ENCODE measurements at places on chromosomes 6 and 20.

DNA sequence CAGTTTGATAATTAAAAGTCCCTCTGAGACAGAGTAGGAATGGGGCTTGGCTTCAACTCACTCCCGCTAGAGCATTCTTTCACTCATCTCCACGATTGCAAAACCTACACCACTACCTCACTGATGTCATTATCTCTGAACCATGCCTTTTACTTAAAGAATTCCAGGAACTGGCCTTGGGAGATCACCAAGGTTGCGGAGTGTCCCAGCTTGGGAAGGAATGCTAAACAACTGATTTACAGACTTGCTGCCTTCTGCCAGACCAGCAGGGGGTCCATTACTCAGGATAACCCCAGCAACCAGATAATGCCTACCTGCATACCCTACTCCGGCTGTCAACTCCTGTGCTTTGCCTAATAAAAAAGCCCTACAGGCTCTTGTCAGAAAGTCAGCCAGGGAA is 102.2 kb upstream of the RALGAPA2 start:
- DNase-seq: no peak

DNA sequence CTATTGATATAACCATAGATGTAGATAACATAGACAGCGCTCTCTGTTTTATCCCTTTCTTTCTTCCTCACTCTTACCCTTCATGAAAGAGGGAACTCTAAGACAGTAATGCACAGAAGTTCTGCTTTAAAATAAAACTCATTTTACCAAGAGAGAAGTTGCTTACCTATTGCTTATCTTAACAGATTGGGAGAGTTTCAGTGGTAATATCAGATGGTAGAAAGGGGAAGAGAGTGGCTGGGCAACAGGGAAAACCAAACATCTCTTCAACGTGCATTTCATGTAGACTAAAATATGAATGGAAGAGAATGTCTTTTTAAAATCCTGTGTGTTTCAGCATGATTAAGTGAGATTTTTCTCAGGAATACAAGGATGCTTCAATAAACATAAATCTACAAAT is 45.3 kb upstream of the SIRPG start:
- DNase-seq: no peak

DNA sequence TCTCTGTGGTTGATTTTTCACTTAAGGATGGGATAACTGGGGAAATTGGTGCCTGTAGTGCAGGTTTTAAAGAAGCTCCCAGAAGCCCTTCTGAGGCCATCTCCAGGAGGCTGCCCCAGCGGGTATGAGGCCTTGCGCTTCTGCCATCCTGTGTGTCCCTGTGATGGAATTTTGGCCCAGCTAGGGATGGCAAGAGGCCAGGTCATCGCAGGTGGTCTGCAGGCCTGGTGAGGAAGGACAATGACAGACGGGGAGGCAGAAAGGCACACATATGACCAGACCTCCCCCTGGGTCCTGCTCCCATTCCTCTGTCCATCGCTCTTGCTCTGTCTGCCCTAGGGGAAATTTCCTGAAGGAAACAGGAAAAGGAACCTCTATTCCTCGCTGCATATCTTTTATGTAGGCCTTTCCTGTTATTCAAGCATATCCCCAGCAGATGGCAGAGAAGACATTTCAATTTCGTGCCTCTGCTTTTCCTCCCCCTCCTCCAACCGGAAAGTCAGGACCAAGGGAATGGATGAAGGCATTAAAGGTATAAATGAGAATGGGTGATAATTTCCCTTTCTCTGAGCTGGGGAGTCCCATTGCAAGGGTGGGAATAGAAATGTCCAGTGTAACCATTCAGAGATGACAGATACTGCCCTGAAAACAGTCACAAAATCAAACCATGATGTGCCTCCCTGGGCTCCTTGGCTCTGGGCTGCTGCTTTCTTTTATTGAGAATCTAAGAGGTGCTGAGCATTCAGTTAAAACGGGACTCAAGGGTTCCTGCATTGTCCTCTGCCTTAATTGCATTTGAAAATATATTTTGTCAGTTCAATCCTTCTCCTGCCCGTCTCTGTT is 17.6 kb upstream of the HLA-F start:
- peak; percentile 49 for DNase-seq

DNA sequence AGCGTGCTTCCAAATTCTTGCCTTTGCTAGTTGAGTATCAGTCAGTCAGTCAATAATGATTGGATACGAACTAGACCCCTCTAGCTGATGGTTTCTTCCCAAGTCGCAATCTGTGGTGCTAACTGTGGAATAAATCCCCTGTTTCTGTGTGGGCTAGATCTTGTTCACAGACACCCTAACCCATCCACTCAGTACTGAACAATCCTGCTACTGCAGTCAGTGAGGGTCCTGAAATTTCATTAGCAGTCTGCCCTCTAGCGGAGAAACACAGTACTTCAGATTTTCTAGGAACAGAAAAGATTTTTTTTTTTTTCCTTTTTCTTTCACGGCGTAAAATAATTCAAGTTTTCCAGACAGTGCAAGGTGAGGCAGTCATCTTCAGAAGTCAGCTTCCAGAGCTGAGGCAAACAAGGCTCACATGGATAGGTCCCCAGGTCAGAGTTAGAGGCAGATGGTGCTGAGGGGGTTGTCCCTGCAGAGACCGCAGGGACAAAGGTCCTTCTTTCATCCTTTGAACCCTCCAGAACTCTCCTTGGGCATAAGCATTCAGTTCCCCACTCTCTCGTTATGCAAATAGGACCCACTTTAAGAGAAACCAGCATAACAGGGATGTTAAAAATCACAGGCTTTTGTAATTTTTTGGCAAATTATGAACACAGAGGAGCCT is 119.6 kb downstream of the SCML4 start:
- DNase-seq: no peak

GRCh38 chr6:47701363-47701762 is 3.0 kb downstream of the ADGRF4 start:
- no peak for DNase-seq

DNA sequence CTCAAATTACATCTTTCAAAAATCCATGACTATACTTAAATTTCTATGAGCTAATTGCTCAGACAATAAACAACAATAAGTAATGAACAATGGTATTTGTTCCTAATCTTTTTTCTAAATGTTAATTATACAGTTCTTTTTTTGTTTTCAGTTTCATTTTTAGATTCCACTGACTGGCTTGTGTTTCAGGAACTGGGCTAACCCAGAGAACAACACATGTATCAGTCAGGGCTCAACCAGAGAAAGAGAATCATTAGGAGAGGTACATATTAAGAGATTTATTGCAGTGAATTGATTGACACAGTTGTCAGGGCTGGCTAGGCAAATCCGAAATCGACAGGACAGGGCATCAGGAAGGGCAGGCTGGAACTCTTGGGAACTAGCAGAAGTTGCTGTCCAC is 182.8 kb downstream of the GRM1 start:
- DNase-seq: no peak

DNA sequence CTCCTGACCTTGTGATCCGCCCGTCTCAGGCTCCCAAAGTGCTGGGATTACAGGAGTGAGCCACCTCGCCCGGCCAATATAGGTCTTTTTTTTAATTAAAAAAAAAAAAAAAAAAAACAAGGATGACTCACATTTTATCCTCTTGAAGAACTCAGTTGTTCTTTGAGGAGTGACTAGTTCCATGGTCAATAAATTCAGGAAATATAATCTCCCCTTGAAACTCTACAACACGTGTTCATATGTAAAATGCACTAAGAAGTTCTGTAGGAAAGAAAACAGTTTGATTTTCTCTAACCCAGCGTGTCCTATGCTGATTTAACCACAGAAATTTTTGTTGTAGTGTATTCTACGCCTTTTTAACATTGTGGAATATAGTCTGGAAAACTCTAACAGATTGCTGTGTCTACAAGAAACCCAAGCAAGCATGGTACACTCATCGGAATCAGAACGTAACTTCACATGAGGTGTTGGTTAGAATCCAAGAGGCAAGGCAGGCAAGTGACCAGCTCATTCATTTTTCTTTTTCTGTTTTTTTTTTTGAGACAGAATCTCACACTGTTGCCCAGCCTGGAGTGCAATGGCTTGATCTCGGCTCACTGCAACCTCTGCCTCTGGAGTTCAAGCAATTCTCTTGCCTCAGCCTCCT is 79.0 kb upstream of the ZNF217 start:
- DNase-seq: no peak

DNA sequence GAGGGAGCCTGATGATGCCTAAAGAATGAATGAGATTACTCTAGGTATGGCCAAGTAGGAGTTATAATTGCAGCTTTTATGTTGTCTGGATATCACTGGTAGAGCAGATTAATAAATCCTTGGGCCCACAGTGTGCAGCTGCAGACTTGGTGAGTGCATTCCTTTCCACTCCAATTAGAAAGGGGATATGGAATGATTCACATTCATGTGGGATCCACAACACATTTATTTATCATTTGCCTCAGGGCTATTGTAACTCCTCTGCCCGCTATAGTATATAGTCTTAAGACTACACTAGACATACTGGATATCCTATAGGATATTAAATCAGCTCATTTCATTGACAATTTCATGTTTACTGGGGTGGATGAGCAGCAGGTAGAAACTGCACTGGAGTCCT is 11.6 kb upstream of the HLA-G start:
- DNase-seq: no peak

DNA sequence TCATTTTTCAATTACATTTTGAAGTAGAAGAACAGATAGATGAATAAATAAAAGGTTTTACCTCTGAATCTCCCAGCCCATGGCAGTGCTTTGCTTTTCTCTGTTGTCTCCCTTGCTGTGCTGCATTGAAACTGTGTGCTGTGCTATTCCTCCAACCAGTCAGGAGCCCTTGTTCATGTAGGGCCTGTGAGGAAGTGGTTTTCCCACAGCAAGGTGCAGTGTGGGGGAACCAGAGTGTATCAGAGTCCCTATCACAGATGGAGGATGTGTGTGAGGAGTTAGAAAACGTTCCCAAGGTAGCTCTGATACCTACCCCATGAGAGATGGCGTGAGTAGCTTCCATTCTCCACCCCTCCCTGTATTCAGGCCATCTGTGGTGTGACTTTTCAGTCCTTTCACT is 72.8 kb upstream of the RALGAPA2 start:
- DNase-seq: no peak

DNA sequence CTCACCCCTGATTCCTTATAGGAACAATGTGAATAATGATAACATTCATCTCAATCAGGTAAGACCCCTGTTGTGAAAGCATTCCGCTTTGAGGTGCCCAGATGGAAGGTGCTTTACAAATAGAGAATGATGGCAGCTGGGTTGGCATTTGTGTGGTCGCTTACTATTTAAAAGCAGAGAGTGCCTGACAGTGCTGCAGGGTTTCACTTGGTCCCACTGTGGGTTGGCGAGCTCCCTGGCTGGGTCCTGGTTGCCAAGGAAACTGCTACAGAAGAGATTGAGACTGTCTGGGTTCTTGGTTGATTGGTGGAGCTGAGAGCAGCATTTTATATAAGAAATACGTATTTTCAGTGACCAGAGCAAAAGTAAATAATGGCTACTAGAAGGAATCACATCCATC is 207.2 kb upstream of the KCNQ5 start:
- DNase-seq: no peak

DNA sequence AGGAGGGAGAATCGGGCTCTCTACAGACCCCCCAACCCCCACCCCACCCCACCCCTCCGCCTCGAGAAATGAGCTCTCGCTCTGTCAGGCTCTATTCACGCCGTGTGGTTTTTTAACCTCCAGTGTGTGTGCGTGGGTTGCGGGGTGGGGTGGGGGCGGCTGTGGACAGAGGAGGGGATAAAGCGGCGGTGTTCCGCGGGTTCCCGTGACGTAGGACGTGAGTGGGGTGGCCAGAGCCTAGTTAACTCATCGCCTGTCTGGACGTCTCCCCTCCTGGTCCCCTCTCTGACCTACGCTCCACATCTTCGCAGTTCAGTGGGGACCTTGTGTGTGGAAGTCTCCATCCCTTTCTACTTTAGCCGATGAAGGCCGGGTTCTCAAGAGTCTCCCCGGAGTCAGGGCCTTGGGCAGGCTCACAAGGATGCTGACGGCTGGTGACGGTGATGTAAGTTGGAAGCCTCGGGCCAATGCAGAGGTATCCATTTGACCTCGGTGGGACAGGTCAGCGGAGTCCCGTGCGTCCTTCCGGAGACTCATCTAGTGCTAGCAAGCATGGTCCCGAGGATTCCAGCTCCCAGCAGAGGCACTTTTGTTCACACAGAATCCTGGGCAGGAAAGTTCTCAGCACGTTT is 1507.1 kb upstream of the DEFB115 start:
- DNase-seq: no peak

GRCh38 chr20:57656252-57656820 is 36.1 kb upstream of the ZBP1 start:
- peak; percentile 15 for DNase-seq

DNA sequence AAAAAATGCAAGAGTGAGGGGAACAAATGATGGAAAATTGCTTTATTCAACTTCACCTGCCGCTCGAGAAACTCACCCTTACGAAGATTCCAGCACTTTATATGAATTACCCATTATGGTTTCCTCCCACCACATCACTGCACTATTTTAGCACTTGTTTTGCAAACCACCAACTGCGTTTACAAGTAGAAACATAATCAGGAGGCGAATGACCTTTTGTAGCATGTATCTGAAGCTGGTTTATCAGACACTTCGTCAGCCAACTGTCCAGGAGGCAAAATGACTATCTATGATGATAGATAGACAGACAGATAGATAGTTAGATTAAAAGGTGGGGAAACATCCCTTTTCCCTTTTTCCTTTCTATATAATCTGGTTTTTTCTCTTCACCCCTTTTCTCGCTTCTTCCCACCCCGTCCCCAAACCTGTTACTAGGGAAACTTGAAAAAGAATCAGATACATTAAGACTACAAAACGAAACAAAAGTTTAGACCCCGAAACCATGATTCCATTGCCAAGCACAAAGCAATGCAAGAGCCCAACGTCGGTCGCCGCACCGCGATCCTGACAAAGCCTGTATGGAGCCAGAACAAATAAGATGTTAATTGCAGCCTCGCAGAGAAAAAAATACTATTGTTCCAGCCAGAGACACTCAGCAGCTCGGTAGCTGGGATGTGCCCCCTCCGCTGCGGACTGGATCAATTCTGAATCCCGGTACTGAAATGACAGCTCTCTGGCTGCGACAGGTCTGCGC is 933 bp upstream of the ADGRB3 start:
- no peak for DNase-seq

- DNase-seq: no peak
These were observed 114.6 kb upstream of the RIPOR2 start for GRCh38 chr6:25050356-25050755.
